Activated CD8-positive, alpha-beta memory T cell treated with anti-CD3 and anti-CD28 coated beads, Interleukin-2, amount 10 ng/mL, durations not matched to agents 7 days and 5 days (primary cell): ENCODE measurements at places on chromosomes 7 and 10.

GRCh38 chr7:2100278-2101208 is 132.2 kb downstream of the MAD1L1 start:
- peaks cover 32% of the 10 kb centered on the region for H3K4me1 ChIP-seq
- H3K4me3 ChIP-seq: no peak overlapping the region
- peak; percentile 47 for DNase-seq
- no peaks in the 10 kb centered on the region for H3K27me3 ChIP-seq
- H3K27ac ChIP-seq: no peak overlapping the region
- peaks cover 6% of the 10 kb centered on the region for H3K36me3 ChIP-seq

DNA sequence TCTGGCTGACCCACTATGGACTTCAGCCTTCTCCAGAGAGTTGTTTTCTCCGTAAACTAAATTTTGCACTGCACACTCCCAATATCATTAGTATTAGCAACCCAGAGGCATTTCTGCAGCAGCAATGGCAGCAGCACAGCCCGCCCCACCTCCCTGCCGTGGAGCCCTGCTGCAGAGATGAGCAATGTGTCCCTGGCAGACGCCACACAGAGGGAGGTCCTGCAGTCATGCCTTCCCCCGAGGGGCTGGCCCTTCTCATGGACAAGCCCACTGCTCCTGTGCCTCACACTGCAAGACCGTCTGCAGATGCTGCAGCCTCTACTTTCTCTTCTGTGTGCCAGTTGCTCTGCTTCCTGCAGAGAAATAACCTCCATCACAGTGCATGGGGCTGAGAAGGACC is 393.4 kb upstream of the MKI67 start:
- H3K27me3 ChIP-seq: no peaks in the 10 kb centered on the region
- DNase-seq: no peak
- no peaks in the 10 kb centered on the region for H3K36me3 ChIP-seq

DNA sequence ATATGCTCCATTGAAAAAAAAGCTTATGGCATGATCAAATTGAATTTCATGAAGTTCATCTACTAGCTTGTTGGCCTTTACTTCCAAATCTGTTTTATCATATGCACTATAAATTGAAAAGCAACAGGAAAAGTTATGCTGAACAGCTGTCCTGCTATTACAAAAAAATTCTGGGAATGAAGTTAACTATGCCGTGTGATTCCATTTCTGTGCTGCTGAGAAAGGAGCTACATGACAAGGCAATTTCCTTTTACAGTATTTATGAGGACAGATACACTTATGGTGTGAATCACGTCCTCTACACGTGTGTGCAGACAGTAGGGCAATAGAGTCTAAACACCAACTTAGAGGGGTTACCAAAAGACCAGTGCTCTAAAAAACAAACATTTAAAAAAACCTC is 426.5 kb upstream of the AKR1E2 start:
- no peak overlapping the region for H3K27ac ChIP-seq
- peaks cover 6% of the 10 kb centered on the region for H3K27me3 ChIP-seq
- H3K4me1 ChIP-seq: no peaks in the 10 kb centered on the region
- H3K36me3 ChIP-seq: no peaks in the 10 kb centered on the region

- H3K27ac ChIP-seq: peak overlapping the region; percentile 52
- no peaks in the 10 kb centered on the region for H3K27me3 ChIP-seq
- DNase-seq: peak; percentile 69
These were observed 24.8 kb downstream of the DUSP5 start for GRCh38 chr10:110522365-110522988.

DNA sequence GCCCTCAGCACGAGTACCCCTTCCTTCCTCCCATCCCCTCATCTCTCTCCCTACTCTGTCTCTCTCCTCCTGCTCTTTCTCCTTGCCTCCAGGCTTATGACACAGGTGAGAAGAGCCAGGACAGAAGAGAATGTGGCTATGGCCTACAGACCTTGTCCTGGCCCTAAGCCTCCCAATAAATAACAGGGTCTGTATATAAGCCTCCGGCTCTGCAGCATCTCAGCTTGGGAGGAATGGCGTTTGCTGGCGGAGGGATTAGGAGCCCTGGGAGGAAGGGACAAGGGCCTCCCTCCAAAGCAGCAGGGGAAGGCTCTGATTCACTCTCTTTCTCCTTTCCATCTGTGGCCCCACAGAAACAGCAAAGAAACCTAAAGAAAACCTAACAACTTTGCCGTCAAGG is 45.8 kb downstream of the COL13A1 start:
- H3K36me3 ChIP-seq: no peaks in the 10 kb centered on the region
- H3K27me3 ChIP-seq: peaks cover 23% of the 10 kb centered on the region
- H3K27ac ChIP-seq: no peak overlapping the region
- no peaks in the 10 kb centered on the region for H3K4me1 ChIP-seq
- DNase-seq: no peak
- H3K4me3 ChIP-seq: no peak overlapping the region

DNA sequence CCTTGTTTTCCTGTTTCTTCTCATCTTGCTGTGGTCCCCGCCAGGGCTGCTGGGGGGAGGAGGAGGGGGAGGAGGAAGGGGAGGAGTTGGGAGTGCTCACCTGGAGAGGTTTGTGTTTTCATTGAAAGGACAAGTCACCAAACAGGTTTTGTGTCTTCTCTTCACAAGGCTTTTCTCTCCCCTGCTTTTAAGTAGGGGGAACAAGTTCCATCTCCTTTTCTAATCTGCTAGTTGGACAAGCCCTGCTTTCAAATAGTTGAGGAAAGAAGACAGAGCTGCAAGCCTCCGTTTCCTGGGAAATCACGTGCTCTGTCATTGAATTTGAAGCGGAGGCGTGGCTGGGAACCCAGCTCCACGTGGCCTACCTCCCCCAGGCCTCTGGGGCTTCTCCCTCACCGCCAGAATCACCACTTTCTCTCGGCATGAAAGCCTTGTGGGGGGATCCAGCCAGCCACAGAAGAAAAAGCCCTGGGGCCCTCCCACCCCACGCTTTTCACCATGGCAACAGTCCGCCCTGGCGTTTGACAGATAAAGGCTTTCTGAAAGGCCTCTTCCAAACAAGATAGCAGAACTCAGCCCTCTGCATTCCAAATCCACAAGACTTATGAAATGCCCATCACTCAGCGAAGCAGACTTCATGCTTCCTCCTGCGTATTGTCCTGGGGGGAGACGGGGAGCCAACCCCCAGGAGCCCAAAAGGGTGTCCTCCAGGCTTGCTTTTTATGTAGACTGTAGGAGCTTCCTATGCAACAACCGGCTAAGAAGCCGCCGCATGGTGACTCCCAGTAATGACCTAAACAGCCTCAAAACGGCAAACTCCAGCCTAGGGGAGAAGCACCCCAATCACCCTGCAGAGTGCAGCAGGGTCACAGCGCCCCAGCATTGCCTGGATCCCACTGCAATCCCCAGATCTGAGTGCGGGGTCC is 51.7 kb downstream of the PROSER2 start:
- peaks cover 17% of the 10 kb centered on the region for H3K4me1 ChIP-seq
- H3K27ac ChIP-seq: no peak overlapping the region
- peak; percentile 48 for DNase-seq
- H3K4me3 ChIP-seq: no peak overlapping the region

- H3K36me3 ChIP-seq: no peaks in the 10 kb centered on the region
- DNase-seq: peak; percentile 29
- no peak overlapping the region for H3K4me3 ChIP-seq
- H3K27ac ChIP-seq: peak overlapping the region; percentile 3
- peaks cover 13% of the 10 kb centered on the region for H3K4me1 ChIP-seq
- H3K27me3 ChIP-seq: peaks cover 6% of the 10 kb centered on the region
These were observed 23.7 kb upstream of the RASSF4 start for GRCh38 chr10:44935966-44936295.

- no peaks in the 10 kb centered on the region for H3K36me3 ChIP-seq
- no peak overlapping the region for H3K4me3 ChIP-seq
- H3K4me1 ChIP-seq: no peaks in the 10 kb centered on the region
- H3K27ac ChIP-seq: no peak overlapping the region
- no peaks in the 10 kb centered on the region for H3K27me3 ChIP-seq
- DNase-seq: no peak
These were observed 104.5 kb downstream of the SRI start for GRCh38 chr7:88115258-88115796.

DNA sequence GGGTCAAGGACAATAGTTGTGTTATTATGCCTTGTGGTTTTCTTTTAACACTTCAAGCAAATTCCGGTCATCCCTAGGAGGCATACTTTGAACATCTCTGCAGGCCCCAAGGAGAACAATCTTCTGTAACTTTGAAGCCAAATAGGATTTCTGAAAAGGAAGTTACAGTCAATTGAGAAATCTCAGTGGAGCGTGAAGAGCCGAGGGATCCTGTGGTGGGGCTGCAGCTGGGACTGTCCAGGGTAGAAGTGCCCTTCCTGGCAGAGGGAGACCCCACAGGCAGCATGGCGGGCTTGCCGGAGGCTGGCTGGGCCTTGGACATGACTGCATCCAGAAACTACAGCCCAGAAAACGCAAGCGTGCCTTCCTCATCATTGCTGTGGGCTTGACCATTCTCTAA is 179.7 kb downstream of the PTPN20 start:
- no peak overlapping the region for H3K27ac ChIP-seq
- DNase-seq: peak; percentile 25
- H3K4me1 ChIP-seq: no peaks in the 10 kb centered on the region
- H3K27me3 ChIP-seq: peaks cover 2% of the 10 kb centered on the region

DNA sequence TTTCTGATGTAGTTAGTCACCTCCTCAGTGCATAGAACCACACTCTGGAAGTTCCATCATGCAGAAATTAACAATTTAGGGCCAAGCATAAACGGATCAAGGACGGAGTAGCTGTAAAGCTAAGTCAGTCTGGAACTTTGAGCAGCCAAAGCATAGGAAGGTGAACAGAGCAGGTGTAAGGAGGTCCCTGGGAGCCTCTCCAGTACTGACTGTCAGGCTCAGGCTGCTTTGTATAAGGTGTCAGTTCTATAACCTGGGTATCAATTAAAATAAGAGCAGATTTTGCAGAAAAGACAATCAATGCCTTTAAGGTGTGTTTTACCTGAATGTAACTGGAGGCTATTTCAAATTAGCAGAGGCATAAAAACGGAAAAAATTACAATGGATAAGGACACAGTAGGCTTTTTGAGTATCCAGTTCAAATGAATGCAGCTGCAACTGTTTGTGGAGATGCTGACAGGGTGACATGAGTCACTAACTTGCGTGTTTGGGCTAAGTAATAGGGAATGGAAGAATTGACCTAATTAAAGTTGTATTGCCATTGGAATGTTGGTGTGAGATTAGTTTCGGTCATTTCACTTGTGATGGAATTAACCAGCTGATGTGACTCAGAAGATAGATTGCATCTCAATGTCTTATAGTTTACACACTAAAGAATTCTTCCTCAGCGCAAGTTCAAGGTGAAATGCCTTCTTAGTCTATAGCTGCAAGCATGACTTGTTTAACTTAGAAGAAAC is 417.9 kb upstream of the CNTNAP2 start:
- DNase-seq: no peak
- H3K4me3 ChIP-seq: no peak overlapping the region
- H3K4me1 ChIP-seq: no peaks in the 10 kb centered on the region

DNA sequence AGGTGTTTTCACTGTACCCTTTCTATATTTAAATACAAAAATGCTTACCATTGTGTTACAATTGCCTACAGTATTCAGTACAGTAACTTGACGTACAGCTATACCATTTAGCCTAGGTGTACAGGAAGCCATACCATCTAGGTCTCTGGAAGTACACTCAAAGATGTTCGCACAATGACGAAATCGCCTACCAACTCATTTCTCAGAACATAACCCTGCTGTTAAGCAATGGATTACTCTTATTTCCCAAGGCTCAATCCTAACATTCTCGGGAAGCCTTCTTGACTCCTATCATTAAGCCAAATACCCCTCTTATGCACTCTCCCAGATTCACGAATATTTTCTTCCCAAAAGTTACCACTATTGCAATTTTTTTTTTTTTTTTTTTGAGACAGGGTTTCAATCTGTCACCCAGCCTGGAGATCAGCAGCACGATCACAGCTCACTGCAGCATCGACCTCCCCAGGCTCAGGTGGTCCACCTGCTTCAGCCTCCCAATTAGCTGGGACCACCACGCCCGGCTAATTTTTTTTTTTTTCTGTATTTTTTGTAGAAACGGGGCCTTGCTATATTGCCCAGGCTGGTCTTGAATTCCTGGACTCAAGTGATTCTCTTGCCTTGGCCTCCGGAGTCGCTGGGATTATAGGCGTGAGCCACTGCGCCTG is 1.5 kb downstream of the CWF19L1 start:
- H3K4me1 ChIP-seq: peaks cover 28% of the 10 kb centered on the region
- no peak for DNase-seq
- peak overlapping the region; percentile 59 for H3K4me3 ChIP-seq
- H3K27ac ChIP-seq: peak overlapping the region; percentile 31
- H3K27me3 ChIP-seq: no peaks in the 10 kb centered on the region

GRCh38 chr7:143043391-143043790 is 8.8 kb upstream of the OR6V1 start:
- no peak overlapping the region for H3K27ac ChIP-seq
- no peak for DNase-seq
- peaks cover 20% of the 10 kb centered on the region for H3K27me3 ChIP-seq
- H3K36me3 ChIP-seq: no peaks in the 10 kb centered on the region

DNA sequence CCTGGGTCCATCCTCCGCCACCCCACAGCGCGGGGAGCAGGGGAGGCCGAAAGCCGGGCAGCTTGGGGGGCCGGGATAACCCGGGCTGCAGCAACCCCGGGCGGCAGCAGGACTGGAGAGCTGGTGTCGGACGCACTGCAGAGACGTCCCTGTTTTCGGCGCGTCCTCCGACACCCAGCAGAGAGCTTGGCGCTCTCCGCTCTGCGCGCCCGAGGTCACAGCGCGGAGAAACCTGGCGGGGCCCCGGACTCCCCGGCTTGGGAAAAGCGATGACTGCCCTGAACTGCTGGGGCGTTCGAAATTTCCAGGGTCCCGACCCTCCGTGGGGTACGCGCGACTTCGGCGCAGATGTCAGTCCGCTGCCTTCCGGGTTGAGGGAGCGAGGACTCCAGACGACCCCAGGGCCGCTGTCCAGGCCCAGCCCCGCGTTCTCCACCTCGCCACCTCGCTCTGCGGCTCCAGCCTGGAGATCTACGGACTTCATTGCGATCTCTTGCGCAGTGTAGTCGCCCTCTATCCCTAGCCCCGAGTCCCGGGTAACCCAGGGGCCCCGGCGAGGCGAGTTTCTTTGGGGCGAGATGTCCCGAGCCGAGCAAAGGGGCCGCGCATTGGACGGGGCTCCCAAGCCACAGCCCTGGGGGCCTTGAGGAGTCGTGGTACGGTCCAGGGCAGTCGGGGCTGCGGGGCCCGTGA is 617 bp upstream of the FOXI2 start:
- no peaks in the 10 kb centered on the region for H3K36me3 ChIP-seq
- H3K4me3 ChIP-seq: no peak overlapping the region
- no peak overlapping the region for H3K27ac ChIP-seq
- no peak for DNase-seq
- H3K4me1 ChIP-seq: no peaks in the 10 kb centered on the region

DNA sequence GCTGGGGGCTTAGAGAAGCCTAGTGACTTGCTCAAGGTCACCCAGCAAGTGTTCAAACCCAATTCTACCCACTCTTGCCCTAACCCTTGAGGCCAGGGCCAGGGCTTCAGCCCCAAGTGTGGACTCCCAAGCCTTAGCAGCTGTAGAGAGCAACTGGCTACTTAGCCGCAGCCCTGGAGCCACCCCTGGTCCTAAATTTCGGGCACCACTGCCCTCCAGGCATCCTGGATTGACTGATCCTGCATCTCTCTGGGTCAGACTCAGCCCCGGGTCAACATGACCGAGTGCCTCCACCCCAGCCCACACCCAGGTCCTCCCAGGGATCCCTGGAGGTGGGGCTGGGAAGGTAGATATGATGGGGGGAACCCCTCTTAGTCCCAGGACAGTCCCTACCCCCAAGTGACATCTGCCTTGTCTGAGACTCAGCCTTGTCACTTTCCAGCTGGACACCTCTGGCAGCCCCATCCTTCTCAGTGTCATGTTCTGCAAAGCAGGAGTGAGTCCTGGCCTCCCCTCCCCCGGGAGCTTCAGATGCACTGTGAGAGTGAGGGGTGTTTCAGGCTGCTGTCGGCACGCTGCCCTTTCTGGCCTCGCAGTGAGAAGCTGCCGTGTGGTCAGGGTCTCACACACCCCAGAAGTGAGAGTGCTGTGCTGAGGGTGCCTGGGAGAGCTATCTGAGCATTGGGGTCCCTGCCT is 89.8 kb downstream of the ZMIZ1 start:
- no peak for DNase-seq
- no peaks in the 10 kb centered on the region for H3K27me3 ChIP-seq
